ENCODE measurements at places on chromosomes 16 and 17. TPM values are rescaled to one million over a fixed set of nuclear protein-coding genes. Genes with fewer than 3 reads are reported as not detected.

DNA sequence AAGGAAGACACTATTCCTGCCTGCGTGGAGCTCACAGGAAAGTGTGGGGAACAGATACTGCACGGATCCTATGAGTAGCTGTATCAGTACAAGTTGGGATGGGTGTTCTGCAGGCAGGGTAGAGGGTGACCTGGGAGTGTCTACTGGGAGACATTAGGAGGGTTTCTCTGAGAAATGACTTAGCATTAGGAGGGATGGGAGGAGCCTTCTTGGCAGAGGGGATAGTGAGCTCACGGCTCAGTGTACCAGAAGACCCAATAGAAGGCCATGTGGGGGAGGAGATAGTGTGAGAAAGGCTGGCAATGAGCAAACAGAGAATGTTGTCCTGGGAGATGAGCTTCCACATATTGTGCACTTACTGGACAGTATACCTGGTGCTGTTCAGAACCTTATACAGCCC lies 109.1 kb downstream of the MSI2 start:
- peak; percentile 31 for DNase-seq
- no peak overlapping the region for H3K4me3 ChIP-seq
- no peaks in the 10 kb centered on the region for H3K36me3 ChIP-seq

DNA sequence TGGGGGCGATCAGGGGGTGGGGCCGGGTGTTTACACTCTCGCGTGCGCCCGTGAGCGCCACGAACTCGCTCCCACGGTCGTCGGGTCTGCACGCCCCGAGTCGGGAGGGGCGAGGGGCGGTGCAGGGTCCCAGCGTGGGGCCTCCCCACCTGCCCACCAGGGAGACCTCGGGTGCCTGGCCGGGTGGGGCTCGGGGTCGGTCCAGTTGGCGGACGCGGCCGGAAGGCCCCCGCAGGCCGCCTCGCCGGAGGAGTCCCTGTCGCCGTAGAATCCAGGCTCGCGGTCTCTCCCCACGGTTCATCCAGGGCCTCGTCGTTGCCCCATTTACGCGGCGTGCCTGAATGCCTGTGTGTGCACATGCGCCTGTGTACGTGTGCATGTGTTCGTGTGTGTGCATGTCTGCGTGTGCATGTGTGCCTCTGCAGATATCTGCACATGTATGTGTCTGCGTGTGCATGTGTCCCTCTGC lies 510 bp upstream of the RAB40B start:
- H3K36me3 ChIP-seq, result no peaks in the 10 kb centered on the region
- no peak for DNase-seq
- peak overlapping the region; percentile 99 for H3K4me3 ChIP-seq
- H3K4me1 ChIP-seq, result peaks cover 10% of the 10 kb centered on the region
- no peak overlapping the region for H3K27ac ChIP-seq

SEC14L5 gene
- 5.7 TPM for total RNA-seq

- H3K27ac ChIP-seq, result peak overlapping the region; percentile 99
- no peak for DNase-seq
- H3K4me3 ChIP-seq, result no peak overlapping the region
- H3K36me3 ChIP-seq, result no peaks in the 10 kb centered on the region
These were observed 1.9 kb downstream of the MYL11 start for GRCh38 chr16:30376461-30376902.

DNA sequence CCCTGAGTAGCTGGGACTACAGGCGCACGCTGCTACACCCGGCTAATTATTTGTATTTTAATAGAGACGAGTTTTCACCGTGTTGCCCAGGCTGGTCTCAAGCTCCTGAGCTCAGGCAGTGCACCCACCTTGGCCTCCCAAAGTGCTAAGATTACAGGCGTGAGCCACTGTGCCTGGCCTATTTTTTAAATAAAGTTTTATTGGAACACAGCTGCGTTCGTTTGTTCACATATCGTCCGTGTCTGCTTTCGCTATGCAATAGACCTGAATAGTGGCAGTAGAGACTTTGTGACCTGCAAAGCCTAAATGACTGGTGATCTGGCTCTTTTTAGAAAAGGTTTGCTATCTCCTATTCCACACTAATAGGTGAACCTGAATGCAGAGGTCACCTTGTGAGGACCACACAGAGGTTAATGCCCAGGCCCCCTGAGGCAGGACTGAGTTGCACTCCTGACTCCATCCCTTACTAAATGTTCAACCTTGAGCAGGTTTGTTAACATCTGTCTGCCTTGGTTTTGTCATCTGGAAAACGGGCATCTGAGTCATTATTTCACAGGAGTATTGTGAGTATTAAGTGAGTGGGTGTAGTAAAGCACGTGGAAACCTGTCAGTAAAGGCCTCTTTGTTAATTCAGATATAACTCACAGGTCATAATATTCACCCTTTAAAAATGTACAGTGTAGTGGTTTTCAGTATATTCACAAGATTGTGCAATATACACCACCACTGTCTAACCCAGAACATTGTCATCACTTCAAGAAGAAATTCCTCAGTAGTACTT lies 157.5 kb upstream of the CACNG5 start:
- H3K27ac ChIP-seq, result no peak overlapping the region
- no peak for DNase-seq
- H3K27me3 ChIP-seq, result no peaks in the 10 kb centered on the region
- no peaks in the 10 kb centered on the region for H3K4me1 ChIP-seq

GRCh38 chr16:74667255-74667700 lies 601 bp upstream of the RFWD3 start:
- H3K36me3 ChIP-seq, result peaks cover 15% of the 10 kb centered on the region
- DNase-seq, result peak; percentile 65
- no peaks in the 10 kb centered on the region for H3K27me3 ChIP-seq
- H3K4me3 ChIP-seq, result peak overlapping the region; percentile 56

DNA sequence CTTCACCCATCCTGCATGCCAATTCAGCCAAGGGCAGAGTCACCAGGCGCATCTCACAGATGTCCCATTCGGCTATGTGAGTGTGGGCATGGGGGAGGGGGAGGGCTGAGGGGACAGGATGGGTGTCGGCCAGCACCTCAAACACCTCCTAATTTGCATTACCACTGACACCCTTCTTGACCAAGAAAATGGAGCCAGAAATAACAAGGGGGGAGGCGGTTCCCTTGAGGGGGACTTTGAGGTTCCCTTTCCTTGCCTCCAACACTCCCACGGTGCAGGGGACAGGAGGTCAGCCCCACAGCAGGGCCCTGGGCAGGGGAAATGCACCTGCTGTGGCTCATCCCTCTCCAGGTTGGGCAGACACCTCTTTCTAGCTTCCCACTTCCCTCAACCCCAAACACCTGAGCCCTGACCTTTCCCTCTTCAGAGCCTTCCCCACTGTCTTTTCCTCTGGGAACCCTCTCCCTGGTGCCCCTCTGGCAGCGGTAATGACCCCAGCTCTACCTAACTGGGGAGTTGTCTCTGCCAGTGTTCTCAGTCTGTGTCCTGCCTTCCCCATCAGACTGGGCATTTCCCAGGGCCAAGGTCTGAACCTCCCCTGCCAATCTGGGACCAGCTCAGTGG lies 18.2 kb upstream of the TBX21 start:
- H3K27me3 ChIP-seq, result no peaks in the 10 kb centered on the region
- H3K27ac ChIP-seq, result no peak overlapping the region
- H3K4me1 ChIP-seq, result no peaks in the 10 kb centered on the region

GRCh38 chr17:70869402-70870085 lies 700.2 kb downstream of the KCNJ2 start:
- no peaks in the 10 kb centered on the region for H3K27me3 ChIP-seq
- no peak overlapping the region for H3K4me3 ChIP-seq
- H3K4me1 ChIP-seq, result no peaks in the 10 kb centered on the region
- no peaks in the 10 kb centered on the region for H3K36me3 ChIP-seq
- no peak overlapping the region for H3K27ac ChIP-seq

DNA sequence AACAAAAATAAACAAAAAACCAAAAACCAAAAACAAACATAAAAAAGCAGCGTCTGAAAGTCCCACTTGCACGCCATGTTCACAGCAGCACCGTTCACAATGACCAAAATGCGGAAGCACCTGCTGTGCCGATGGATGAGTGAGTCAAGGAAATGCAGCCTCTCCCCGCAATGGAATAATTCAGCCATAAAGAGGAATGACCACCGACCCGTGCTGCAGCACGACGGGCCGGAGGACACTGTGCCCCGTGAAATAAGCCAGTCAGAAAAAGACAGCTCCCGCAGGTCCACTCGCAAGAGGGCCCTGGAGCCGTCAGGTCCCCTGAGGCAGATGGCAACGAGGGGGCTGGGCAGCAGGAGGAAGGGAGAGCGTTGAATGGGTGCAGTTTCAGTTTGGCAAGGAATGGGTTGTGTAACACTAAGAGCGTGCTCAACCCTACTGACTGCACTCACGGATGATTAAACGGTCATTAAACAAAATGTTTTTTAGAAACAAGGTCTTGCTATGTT lies 5.1 kb downstream of the CLCN7 start:
- no peaks in the 10 kb centered on the region for H3K4me1 ChIP-seq
- no peak overlapping the region for H3K27ac ChIP-seq
- H3K36me3 ChIP-seq, result no peaks in the 10 kb centered on the region
- no peaks in the 10 kb centered on the region for H3K27me3 ChIP-seq

- no peaks in the 10 kb centered on the region for H3K36me3 ChIP-seq
- no peaks in the 10 kb centered on the region for H3K4me1 ChIP-seq
- no peak for DNase-seq
- no peak overlapping the region for H3K4me3 ChIP-seq
- no peak overlapping the region for H3K27ac ChIP-seq
- H3K27me3 ChIP-seq, result no peaks in the 10 kb centered on the region
These were observed 95.9 kb downstream of the OR1D5 start for GRCh38 chr17:2967515-2967914.

- H3K27me3 ChIP-seq, result no peaks in the 10 kb centered on the region
- no peak overlapping the region for H3K4me3 ChIP-seq
- no peak for DNase-seq
- H3K4me1 ChIP-seq, result no peaks in the 10 kb centered on the region
- no peak overlapping the region for H3K27ac ChIP-seq
These were observed 48.1 kb upstream of the IRX5 start for GRCh38 chr16:54882556-54882955.

- no peaks in the 10 kb centered on the region for H3K27me3 ChIP-seq
- no peak overlapping the region for H3K4me3 ChIP-seq
- H3K27ac ChIP-seq, result no peak overlapping the region
- DNase-seq, result no peak
- peaks cover 20% of the 10 kb centered on the region for H3K4me1 ChIP-seq
These were observed 17.3 kb upstream of the ERCC4 start for GRCh38 chr16:13902677-13903076.

GRCh38 chr17:17413215-17413792 lies 63.5 kb upstream of the MED9 start:
- no peaks in the 10 kb centered on the region for H3K4me1 ChIP-seq
- no peaks in the 10 kb centered on the region for H3K36me3 ChIP-seq
- H3K27me3 ChIP-seq, result no peaks in the 10 kb centered on the region

DNA sequence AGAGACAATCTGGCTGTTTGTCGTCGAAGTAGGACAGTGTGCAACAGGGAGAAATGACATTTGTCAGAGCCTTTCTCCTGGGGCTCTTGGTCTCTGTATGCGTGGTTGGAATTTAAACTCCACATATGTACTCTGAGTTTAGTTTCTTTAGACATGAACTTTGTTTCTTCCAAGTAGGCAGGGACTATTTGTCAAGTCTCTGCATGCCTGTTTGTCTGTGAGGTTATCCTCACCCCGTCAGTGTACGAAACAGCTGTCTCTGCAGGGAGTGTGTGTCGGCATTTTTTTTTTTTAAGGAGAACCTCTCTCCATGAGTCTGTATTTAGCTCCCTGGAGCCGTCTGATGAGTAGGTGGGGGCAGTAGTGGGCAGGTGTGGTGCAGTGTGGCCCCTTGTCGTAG lies 29.7 kb downstream of the NDEL1 start:
- H3K27me3 ChIP-seq, result no peaks in the 10 kb centered on the region
- H3K4me1 ChIP-seq, result peaks cover 11% of the 10 kb centered on the region
- no peak overlapping the region for H3K4me3 ChIP-seq
- H3K27ac ChIP-seq, result peak overlapping the region; percentile 79
- no peak for DNase-seq

CCL13 gene
- not detected for total RNA-seq

PPY gene
- not detected for total RNA-seq

ADCY7 gene
- total RNA-seq, result 8.2 TPM

DNA sequence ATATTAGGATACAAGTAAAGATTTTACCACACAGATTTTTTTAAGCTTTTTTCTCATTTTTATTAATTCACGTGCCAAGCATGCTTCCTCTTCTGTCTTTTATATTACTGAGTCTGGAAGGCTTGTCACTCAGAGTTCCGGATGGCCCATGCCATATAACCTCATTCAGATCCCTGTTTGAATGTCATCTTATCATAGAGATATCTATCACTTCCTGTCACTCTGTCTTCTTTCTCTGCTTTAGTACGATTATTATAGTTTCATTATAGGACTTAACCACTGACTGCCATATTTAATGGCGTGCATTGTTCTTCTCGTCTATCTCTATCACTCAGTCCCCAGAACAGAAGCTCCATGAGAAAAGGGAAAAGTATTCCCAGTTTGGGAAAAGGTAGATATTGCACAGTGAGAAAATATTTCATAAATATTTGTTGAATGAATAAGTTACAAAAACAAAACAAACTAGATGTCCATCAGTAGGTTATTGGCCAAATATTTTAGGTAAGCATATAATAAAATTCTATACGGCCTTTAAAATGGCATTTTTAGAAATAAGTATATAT lies 296.9 kb upstream of the GOT2 start:
- DNase-seq, result no peak
- H3K27ac ChIP-seq, result no peak overlapping the region
- no peaks in the 10 kb centered on the region for H3K27me3 ChIP-seq

DNA sequence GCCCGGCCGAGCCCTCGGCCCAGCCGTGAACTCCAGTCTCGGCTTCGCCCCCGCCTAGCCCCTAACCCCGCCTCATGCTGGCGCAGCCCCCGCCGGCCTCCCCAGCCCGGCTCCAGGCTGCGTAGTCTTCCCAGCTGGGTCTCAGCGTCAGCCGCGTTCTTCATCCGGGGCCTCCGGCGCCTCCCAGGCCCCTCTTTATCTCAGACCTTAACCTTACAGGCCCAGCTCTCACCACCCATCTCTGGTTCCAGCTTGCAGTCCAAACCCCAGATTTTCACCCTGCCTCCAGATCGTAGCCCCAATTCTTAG lies at the start of gene PROCA1:
Gene PROCA1 (minus strand): TSS at position 166 of the 309 bp plus-strand sequence. CDS start 228 bp downstream, outside the sequence.
- DNase-seq, result no peak
- peak within 1 kb of the TSS; percentile 94 for H3K27ac ChIP-seq
- H3K4me1 ChIP-seq, result peaks cover 3% of the 10 kb centered on the region
- H3K36me3 ChIP-seq, result peaks cover 27% of the 10 kb centered on the region
- H3K4me3 ChIP-seq, result peak within 1 kb of the TSS; percentile 61

AATK gene
- 20.6 TPM for total RNA-seq

DNA sequence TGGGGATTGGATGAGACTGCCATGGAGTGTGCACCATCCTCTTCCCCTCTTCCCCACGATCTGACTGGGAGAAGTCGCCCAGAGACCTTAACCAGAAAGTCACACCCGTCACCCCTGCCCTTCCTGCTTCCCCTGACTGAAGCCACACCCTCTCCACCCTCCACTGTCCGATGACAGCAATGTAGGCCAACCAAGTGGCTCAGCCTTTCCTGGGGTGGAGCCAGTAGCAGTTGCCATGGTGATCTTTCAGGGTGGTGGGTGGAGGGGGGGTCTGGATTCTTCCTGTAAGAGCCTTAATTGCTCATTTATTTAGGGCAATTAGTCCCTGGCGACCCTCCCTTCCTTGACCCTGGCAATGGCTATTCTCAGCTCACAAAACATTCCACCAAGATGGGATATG lies 37.5 kb upstream of the PHB1 start:
- H3K36me3 ChIP-seq, result no peaks in the 10 kb centered on the region
- no peak overlapping the region for H3K27ac ChIP-seq

CXCL16 gene
- total RNA-seq, result 12.5 TPM

- H3K4me3 ChIP-seq, result no peak overlapping the region
- H3K27me3 ChIP-seq, result no peaks in the 10 kb centered on the region
- H3K4me1 ChIP-seq, result no peaks in the 10 kb centered on the region
- H3K27ac ChIP-seq, result no peak overlapping the region
These were observed 75.0 kb downstream of the SPAG9 start for GRCh38 chr17:51045621-51046020.

GJC1 gene
- total RNA-seq, result 9.9 TPM

GRCh38 chr17:41003926-41004325 lies 4.2 kb upstream of the KRTAP3-2 start:
- DNase-seq, result no peak
- H3K27me3 ChIP-seq, result no peaks in the 10 kb centered on the region
- no peak overlapping the region for H3K4me3 ChIP-seq

Measured in ascending aorta (tissue), 2 donors.